ENCODE measurements at places on chromosomes 6 and 20.

DNA sequence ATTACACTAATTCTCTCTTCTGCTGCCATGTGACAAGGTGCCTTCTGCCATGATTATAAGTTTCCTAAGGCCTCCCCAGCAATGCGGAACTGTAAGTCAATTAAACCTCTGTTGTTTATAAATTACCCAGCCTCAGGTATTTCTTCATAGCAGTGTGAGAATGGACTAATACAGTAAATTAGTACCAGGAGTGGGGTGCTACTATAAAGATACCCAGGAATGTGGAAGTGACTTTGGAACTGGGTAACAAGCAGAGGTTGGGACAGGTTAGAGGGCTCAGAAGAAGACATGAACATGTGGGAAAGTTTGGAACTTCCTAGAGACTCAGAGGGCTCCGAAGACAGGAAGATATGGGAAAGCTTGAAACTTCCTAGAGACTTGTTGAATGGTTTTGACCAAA, 34.8 kb downstream of the MICA start:
- no peak for DNase-seq

DNA sequence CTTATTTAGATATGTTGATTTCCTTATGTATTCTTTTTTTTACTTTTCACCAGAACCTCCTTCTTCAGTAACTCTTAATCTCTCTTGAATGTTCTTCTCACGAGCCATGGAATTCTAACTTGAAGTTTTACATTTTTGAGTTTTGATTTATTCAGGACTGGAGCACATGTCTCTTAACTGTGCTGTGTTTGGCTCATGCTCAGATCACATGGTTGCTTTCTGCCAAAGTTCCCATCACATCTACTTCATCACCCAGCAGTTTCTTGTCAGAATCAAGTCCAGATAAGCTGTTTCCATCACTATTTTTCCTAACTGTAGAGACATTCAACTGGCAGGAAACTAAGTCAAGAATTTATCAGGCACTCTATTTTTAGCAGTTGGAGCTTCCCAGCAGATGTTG, 31.7 kb downstream of the SLC35A1 start:
- DNase-seq = no peak

GRCh38 chr20:58256842-58257241, 28.4 kb upstream of the ANKRD60 start:
- no peak for DNase-seq

DNA sequence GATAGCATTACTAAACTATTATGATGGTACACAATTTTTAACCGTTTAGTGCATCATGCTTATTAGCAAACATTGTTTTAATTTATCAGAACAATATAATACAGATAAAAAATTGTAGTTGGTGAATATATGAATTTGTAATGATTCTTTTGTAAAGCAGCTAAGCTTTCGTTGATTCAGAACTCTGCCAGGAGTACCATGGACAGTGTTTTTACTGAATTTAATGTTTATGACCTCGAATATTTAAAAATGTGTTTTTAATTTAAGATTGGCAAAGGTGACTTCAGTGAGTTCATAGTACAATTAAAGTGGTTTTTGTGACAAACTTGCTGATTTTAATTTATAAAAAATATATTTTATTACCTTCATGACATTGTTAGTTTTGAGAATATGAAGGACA, 10.0 kb downstream of the AFDN start:
- no peak for DNase-seq

- DNase-seq = peak; percentile 32
Measured at GRCh38 chr6:90397929-90398674, 101.5 kb upstream of the BACH2 start.

GRCh38 chr6:137845460-137845859, 21.6 kb upstream of the TNFAIP3 start:
- DNase-seq = no peak

GRCh38 chr20:62142252-62143080, 728 bp downstream of the PSMA7 start:
- DNase-seq = no peak

DNA sequence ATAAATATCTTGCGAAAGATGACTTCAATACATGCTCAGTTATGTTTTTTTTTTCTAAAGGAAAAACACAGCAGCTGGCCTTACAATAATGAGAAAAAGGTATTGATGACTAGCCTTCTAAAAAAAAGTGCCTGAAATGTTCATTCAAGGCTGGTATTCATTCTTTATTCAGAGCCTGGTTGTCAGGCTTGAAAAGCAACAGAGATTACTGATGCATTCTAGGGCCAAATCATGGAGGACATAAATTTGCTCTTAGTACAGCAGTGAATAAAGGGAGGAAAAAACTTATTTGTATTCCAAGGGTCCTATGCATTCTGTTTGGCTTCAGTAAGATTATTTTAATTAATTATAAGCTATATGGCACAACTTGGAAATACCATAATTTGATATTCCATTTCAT, 83.5 kb downstream of the WASF1 start:
- no peak for DNase-seq

DNA sequence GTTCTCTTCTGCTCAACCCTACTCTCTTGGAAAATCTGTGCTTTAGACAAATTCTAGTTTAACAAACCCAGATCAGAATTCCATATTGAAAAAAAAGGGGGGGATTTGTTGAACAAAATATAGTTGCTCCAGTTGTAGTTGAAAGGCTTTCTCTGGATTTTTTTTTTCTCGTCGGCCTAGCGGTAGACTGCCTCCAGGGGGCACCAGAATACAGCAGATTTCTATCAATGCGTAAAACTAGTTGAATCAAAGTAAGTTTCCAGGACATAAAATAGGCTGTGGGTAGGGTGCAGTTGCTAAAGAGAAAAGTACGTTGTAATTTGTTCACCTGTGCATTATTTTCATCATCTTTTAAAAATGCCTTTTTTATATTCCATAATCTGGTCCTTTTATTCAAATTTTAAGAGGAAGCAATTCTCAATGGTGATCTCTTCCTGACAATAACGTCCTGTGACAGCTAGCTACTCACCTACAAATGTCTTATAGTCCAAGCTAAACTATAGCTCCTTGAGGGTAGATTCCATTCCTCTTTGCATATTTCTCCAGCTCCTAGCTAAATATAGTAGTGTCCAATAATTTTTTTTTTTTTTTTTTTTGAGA, 105.4 kb downstream of the PERP start:
- DNase-seq = peak; percentile 51

GRCh38 chr6:131061041-131061750, 1.8 kb downstream of the EPB41L2 start:
- peak; percentile 41 for DNase-seq

DNA sequence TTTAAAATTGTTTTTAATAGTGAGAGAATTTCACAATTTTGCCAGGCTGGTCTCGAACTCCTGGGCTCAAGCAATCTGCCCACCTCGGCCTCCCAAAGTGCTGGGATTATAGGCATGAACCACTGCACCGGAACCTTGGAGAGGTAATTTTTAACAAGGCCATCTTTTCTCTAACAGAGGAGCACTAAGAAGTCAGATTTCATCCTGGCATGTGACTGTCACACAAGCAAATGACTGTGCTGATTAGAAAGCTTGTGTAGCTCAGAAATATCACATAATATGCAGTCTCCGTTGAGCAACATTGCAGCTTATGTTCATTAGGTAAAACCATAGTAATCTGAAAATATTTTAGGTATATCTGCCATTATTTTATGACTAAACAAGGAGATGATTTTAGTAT, 156.0 kb downstream of the CCDC170 start:
- no peak for DNase-seq

GRCh38 chr6:42454428-42454791, 2.7 kb upstream of the TRERF1 start:
- DNase-seq = no peak

- no peak for DNase-seq
Measured at GRCh38 chr20:4828830-4829513, 107.3 kb downstream of the PRND start.

DNA sequence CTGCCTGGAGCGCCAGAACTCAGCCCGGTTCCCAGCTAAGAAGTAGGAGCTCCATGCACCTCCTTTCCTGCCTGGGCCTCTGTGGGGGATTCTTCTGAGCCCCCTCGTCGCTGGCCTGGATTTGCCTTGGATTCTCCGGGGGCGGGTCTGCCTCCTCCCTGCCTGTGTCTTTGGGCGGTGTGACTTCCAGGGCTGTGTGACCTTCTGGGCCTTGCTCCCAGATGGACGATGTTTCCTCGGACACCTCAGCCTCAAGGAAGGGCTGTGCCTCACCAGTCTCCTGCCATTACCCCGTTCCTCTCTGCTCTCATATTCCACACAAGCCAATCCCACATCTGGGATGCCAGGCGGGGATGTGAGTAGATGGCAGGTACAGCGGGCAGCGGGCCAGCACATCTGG, 76.8 kb downstream of the ERMARD start:
- DNase-seq = no peak

DNA sequence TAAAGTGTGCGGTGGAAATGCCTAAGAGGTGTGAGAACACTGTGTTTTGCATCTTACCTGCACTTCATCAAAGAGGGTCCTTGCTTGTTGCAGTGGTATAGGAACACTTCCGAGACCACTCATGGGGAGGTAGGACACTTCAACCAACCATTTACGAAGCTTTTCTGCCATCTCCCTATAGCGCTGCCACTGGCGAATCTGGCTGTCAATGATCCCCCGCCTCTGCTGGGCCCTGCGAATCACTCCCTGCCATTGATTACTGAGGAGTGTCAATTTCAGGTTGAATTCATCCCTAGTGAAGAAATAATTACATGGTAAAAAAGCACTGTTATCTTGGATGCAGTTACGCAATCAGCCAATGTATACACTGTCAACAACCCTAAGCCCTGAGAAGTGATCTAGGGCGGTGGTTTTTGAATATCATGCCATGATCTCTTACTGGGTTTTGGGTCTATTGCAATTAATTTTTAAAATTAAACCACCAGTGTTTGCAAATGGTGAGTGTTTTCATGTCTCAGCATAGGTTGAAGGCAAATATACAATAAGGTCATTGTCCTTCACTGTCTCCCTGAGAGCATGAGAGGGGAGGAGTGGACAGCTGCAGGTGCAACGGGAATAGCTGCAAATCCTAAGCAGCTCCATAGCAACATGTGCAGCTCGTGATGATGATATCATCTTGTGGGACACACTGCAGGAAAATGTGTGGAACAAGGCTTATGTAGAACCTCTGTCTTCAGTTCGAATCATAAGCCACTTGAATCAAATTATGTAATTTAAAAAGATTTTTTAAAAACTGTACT, 400.6 kb downstream of the ESR1 start:
- no peak for DNase-seq

DNA sequence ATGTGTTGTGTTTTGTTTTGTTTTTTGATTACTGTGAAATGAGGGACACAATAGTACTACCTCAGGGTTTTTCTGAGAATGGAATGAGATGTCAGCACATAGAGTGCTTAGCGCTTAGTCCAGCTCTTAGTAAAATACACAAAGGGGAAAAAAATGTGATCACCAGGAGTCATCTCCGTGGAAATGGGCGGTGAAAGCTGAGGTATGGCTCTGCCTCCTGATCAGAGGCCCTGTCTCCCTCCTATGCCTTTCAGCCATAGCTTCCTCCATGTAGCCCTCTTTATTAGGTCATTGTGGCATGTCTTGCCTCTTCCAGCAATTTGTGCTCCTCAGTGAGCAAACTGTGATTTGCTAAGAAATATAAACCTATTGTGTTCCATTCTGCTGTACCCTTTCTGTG, 13.0 kb downstream of the PSMF1 start:
- DNase-seq = no peak

DNA sequence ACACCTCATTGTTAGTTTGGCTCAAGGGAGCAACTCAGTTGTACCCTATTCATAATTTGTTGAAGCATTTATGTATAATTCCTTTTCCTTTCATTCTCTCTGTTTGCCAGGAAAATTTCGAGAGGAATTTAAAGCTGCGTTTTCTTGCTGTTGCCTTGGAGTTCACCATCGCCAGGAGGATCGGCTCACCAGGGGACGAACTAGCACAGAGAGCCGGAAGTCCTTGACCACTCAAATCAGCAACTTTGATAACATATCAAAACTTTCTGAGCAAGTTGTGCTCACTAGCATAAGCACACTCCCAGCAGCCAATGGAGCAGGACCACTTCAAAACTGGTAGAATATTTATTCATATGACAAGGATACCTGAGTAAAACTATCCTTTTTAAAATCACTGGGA, 45.2 kb upstream of the GFRAL start:
- no peak for DNase-seq

DNA sequence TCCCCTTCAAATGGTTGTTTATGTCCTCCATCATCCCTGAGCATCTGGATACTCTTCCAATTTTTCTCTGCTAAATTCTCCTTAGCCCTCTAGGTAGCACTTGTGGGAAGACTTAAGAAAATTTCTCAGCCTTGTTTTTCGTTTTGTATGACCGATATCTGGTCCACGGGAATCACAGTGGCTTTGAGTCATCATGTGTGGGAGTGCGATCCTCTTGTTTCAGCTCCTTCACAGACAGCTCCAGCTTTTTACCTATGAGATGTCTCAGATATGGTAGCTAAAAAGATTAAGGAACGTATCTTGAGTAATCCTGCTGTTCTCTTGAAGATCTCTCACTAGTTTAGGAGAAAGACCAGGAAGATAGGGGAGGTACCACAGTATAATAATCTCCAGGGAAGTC, 196.1 kb downstream of the GRM1 start:
- no peak for DNase-seq

- no peak for DNase-seq
Measured at GRCh38 chr6:55568808-55569439, 10.1 kb downstream of the HMGCLL1 start.

GRCh38 chr6:96138406-96138805, 122.6 kb downstream of the FUT9 start:
- DNase-seq = no peak

DNA sequence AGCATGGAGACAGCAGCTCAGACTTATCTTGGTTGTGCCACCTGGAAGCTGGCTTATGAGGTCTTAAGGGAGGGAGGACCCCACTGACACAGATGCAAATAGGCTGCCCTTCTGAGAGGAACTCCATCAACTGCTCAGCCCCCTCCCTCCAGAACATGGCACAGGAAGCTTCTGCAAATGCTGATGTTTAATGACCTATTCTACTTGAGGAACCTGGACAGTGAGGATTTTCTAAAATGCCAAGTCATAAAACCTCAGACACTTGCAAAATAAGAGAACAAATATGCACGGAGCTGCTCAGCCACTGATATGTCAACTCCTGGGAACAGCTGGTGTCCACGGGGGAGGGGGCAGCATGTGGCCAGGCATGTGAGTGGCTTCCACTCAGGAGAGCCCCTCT, 3.5 kb downstream of the CST9 start:
- no peak for DNase-seq

DNA sequence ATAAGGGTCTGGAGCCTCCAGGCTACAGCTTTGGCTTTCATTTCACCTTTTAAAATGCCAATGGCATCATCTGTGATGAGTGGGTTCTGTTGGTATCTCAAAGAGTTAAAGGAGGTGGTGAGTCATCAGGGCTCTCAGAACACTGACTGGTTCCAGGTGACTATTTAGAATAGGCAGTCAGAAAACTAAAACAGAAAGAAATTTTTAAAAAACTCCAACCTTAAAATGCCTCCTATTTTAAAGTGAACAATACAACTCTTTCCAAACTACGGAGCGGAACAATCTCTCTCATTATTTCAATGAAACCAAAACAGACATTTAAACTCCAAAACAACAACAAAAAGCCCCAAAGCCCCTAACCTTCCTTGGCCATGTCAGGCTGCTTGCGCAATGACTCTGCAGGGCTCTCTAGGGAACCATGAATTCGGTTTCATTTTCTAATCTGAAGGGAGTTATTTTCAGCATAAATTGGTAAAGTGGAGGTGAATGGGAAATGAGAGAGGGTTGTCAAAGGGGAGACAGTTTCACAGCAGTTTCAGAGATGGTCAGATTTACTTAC, 194.9 kb downstream of the KIF6 start:
- DNase-seq = peak; percentile 14

Data from EL (cell line).